ENCODE measurements at places on chromosomes 5 and 9.
A peak's percentile ranks its signal among the peaks of the same experiment; 100 is the strongest.

- DNase-seq: peak; percentile 51
These were observed at the start of gene PBX3 for GRCh38 chr9:125747053-125747764. Gene PBX3, plus strand, starts transcription at chr9:125747373.

DNA sequence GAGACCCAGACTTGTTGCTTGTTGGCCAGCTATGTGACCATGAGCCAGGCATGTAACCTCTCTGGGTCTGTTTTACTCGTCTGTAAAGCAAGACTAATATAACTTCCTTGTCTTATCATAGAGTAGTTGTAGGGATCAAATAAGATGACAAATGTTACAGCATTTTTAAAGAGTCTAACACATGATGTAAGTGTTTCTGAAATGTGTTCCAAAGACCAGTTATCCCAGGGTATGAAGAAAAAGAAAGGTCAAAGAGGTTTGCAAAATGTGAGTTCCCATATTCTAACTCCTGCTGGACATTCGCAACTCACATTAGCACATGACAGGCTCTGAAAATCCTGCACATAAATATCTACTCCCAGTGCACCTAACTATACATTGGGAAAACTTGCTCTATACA, 28.5 kb upstream of the MATR3 start:
- no peak for DNase-seq

DNA sequence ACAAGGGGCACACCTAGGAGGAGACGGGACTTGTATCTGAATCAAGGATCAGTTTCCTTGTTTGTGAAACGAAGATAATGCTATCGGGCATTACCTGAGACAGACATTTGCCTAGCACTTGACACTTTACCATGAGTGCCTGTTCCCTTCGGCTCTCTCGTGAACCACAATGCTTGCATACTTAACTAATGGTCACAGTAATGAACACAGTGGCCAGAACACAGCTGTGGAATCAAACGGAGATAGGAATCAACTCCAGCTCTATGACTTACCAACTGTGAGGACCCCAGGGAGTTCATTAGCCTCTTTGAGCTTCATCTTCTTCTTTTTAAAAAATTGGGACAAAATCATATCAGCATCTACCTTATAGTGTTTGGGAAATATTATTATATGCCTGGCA, 207.8 kb downstream of the DRD1 start:
- DNase-seq: no peak

DNA sequence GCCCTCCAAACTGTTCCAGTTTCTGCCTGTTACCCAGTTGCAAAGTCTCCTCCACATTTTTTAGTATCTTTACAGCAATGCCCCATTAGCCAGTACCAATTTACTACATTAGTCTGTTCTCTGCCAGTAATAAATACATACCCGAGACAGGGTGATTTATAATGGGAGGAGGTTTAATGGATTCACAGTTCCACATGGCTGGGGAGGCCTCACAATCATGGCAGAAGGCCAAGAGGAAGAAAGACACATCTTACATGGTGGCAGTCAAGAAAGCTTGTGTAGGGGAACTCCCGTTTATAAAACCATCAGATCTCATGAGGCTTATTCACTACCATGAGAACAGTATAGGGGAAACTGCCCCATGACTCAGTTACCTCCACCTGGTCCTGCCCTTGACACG, 600.7 kb upstream of the CDH6 start:
- no peak for DNase-seq

GRCh38 chr9:91042541-91042940, 240.9 kb downstream of the SYK start:
- DNase-seq: no peak

DNA sequence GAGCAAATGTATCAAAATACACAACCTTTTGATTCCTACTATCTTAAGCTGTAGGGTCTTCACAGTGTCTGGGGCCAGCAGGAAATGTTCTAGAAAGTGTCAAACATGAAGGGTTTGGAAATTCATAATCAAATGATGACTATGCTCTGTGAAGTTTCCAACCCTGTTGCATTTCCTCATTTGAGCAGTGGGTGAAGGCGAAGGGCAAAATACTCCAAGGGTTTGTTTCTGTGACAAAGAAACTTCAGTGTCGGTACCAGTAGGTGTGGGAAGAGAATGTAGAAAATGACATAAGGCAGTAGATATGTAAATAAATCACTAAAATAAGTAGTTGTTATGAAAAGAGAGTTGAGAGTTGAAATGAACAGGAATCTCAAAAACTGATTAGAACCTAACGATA, 576 bp downstream of the ALDOB start:
- no peak for DNase-seq

DNA sequence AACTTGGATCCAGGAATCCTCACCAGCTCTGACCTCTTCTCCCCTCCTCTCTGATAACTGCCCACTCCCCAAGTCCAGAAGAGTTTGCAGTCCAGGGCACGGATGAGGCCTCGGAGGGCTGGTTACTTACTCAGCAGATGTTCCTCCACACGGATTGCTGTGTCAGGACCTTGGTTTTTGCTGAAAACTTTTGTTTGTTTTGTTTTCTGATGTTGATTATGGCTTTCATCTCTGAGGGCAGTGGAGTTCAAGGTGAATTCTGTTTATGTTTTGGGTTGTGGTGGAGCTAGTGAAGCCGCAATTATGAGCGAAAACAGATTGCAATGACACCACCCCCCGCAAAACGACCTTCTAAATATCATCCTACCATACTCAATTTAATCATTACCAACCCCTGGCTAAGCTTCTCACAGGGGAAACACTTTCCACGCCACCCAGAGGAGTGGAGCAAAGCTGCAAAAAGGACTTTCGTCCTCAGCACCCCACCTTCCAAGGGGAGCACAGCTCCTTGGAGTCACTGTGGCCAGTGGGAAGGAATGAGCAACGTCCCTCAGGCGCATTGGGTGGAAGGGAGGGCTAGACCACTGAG, 92.7 kb upstream of the SAP30L start:
- no peak for DNase-seq

DNA sequence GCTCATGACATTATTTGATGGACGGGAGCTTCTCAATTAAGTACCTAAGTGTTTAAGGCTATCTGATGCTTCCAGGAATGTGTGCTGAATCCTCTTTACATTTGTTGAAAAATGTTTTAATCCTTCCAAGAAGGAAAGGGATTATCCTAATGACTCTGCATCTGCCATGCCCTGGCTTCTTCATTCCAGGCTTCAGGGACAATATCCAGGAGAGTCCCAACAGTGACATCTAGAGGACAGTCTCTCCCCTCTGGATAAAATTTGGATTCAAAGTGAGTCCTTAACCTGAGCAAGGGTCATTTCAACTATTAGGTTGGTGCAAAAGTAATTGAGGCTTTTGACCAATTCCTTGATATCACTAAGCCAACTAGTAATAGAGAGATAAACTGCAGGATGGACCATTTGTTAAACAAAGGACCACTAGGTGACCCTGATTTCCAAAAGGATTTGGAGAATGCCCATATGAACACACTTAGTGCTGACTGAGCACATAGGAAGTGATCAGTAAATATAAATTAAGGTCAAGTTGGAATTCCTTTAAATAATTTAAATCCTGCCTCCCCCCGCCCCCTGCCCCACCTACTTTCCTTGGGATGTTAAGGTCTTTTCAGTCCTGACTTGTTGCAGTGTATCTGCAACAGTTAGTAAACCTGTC, 19.1 kb downstream of the TNFSF8 start:
- DNase-seq: no peak

DNA sequence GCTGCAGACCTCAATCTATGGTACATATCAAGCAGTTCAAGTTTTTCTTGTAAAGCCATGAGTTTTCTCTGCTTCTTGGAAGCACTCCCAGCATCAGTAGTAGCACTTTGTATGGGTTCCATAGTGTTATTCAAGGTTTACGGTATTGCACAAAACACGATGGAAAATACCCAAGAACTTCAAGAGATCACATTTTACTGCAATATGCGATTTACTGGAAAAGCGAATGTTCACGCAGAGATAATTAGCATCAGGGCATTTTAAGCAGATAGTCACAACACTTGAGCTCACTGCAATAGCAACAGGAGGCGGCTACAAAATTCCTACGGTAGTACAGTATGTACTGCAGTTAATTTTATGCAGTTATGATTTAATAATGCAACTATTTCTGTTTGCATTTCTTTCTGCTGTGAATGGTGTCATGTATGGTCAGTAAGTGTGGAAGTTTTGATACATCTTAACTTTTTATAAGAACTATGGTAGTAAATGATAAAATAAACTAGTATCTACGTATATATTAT, 200.8 kb downstream of the SMARCA2 start:
- DNase-seq: no peak

DNA sequence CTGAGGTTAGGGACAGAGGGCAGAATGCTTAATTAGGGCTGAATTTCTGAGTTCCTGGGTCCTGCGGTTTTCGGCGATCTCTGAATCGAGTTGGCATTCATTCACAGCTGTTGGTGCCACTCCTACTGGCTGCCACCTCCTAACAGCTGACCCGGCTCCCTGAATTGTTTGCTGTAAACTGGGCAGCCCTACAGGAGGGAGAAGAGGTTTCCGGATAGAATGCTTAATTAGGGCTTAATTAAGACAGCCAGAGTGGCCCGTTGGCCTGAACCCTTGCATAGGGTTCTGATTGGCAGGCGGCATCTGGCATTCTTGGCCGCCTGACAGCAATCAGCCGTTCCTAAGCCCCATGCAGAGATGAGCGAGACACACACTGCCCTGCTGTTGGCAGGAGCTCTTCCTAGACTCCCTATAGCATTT, 25.7 kb downstream of the FRMPD1 start:
- no peak for DNase-seq

GRCh38 chr5:163631856-163632255, 126.4 kb downstream of the MAT2B start:
- no peak for DNase-seq

DNA sequence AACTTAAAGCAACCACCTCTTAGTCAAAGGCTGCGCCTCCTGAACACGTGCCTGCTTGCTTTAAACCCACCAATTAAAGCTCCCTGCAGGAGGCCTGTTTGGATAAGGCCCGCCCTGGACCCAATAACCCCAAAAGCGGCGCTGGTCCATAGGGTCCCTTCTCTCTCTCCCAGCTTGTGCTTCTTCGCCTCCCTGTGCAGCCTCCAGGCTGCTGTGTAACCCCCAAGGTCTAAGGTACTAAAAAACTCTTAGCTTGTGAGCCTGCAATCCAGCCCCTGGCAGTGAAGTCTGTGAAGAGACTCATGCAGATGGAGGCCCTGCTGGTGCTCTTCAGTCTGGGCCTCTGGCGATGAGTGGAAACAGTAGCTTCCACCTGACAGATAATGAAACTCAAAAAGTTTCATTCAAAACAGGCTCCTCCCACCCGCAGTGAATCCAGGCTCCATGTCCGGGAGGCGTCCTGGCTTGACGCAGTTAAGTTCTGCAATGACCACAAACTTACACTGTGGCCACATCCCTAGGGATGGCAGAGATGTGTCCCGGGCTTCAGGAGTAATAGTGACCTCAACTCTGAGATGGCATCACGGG, 97.3 kb downstream of the PRRT1B start:
- DNase-seq: no peak

- no peak for DNase-seq
These were observed 197.9 kb downstream of the KCTD16 start for GRCh38 chr5:144368556-144368955.

GRCh38 chr5:139958432-139959148, 84.5 kb downstream of the NRG2 start:
- no peak for DNase-seq

DNA sequence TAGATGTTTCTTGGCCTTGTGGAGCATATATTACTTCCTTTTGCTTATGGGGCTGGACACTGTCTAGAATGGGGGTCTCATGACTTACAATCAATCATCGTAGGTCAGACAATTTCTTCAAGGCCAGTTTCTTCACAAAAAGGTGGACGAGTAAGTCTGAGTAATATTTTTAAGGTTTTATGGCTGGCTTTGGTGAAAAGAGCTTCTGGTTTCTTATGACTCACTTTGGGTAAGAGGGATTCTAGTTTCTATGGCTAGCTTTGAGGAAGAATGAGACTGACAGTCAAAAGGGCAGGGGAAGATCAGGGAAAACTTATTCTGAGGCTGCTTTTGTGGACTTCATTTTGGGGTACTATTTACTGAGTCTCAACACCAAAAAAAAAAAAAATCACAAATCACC, 2067.2 kb upstream of the C9orf72 start:
- no peak for DNase-seq

DNA sequence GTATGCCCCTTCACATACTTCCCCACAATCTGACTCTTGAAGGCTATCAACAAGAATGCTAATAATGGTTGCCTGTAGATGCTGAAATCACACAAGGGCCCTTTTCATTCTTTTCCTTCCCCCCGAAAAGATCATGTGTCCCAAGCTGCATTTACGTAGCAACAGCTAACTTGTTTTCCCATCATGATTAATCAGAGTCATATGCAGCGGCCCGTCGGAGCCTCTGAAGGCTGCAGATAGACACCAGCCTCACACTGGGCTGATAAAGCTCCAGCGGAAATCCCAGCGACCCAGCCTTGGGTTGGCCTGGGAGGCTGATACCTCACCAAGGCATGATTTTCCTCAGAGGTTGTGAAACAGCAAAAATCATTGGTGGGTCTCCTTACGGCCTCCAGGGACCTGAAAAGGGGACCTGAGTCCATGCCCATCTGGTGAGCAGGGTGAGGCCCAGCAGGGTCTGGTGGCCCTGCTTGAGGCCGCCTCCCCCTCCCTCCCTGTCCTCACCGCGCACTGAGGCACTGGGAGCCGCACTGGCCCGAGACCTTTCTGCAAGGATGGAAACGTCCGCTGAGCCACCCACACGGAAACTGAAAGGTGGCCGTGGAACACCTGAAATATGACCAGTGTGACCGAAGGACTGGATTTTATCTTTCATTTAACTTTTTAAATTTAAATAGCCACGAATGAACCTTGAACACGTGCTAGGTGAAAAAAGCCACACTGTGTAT, 114.2 kb upstream of the PHYKPL start:
- no peak for DNase-seq

GRCh38 chr5:134133995-134134541, 19.6 kb downstream of the TCF7 start:
- peak; percentile 1 for DNase-seq

DNA sequence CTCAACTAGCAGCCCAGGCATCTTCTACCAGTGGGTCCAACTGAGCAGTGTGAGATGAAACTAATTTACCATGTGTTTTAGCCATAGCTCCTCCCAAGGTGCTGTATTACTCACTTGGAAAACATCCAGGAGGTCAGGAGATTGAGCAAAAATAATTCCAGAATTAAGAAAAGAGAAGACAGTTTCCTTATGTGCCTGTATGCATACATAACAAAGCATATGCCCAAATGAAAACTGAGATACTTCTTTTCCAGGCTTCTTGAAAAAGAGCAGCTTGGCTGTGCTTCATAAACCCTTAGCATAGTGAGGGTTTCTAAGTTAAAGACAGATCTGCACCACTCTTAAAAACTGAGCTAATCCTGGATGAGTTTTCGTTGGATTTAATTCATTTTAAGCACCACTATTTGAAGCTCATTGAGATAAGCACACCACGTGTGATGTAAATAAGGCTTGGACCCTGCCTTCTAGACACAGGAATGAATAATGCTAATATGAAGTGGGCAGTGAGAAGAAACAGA, 119.4 kb downstream of the ADAMTS12 start:
- DNase-seq: no peak

GRCh38 chr9:127450243-127450760, 904 bp downstream of the RPL12 start:
- no peak for DNase-seq

- no peak for DNase-seq
These were observed 78.1 kb upstream of the ANXA1 start for GRCh38 chr9:73073337-73074175.
